ENCODE measurements at places on chromosomes 16 and 17. TPM values are rescaled to one million over a fixed set of nuclear protein-coding genes. Genes with fewer than 3 reads are reported as not detected.
A peak's percentile ranks its signal among the peaks of the same experiment; 100 is the strongest.

- peaks cover 18% of the 10 kb centered on the region for H3K27me3 ChIP-seq
- no peaks in the 10 kb centered on the region for H3K4me1 ChIP-seq
- H3K27ac ChIP-seq = no peak overlapping the region
- no peak overlapping the region for H3K4me3 ChIP-seq
- no peaks in the 10 kb centered on the region for H3K36me3 ChIP-seq
Measured at GRCh38 chr16:4206680-4207079, 35.2 kb downstream of the SRL start.

DNA sequence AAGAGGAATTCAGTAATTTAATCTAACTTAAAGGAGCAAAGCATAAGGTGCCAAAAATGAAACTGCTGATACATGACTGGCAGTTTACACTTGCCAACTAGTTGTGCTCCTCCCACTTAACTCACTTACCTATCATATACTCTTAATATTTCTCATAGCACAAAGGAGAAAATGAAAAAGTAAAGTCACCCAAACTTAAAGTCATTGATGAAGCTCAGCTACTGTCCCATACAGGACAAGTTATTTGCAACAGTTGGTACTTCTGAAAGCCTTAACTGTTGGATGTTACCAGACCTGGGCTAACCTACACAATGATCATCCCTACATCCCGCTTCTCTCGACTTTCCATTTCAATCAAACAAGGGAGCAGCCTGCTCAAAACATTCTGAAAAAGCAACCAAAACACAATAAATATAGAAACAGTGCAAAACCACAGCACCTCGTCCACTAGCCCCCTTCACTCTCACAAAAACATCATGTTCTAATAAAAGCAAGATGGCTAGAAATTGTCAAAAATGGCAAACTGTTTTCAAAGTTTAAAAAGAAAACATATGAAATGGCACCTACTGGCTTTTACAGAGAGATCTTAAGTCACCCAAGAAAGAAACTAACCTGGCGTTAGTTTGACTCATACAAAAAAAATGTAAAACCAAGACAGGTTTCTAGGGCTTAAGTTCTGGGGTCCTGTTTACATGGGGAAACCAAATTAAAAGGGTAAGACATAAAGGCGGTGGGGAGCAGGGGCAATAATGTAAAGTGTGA is 868 bp downstream of the MED13 start:
- H3K4me3 ChIP-seq = peak overlapping the region; percentile 95
- H3K27ac ChIP-seq = peak overlapping the region; percentile 91
- H3K27me3 ChIP-seq = no peaks in the 10 kb centered on the region
- peaks cover 46% of the 10 kb centered on the region for H3K36me3 ChIP-seq
- H3K4me1 ChIP-seq = peaks cover 39% of the 10 kb centered on the region
- no peak for DNase-seq

DNA sequence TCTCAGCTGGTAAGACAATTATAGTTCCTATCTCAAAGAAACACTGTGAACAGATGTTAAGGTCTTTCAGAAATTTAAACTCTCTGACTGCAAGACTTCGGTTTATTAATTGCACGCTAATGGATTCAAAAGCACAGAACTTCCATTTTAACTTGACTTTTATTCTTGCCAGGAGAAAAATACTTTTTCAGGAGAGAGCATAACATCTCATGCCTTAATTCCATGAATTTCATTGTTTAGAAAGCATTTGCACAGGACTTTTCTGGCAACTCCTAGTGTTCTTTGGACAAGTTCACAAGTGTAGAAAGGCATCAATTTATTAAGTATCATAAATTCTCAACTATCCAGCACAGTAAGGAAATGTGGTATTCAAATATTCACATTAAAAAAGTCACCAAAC is 22.4 kb downstream of the STX8 start:
- H3K4me3 ChIP-seq = no peak overlapping the region
- DNase-seq = no peak
- H3K36me3 ChIP-seq = no peaks in the 10 kb centered on the region
- H3K4me1 ChIP-seq = no peaks in the 10 kb centered on the region

DNA sequence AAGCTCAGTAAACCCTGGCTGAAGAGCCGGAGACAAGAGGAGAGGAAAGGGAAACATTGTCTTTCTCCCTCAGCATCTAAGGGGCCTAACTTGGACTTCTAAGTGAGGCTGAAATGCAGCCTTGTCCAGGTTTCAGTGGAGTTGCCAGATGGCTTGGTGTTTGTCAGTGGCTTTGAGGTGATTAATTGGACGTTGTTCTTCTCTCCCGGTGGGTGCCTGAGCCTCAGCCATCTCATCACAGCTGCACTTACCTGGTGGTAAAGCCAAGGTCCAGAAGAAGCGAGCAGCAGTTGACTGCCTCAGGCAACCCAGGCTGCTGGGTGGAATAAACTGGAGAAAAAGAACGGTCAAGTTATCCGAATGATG is 202.2 kb upstream of the NLRP1 start:
- no peak for DNase-seq
- no peak overlapping the region for H3K4me3 ChIP-seq
- H3K36me3 ChIP-seq = no peaks in the 10 kb centered on the region
- H3K4me1 ChIP-seq = no peaks in the 10 kb centered on the region

DNA sequence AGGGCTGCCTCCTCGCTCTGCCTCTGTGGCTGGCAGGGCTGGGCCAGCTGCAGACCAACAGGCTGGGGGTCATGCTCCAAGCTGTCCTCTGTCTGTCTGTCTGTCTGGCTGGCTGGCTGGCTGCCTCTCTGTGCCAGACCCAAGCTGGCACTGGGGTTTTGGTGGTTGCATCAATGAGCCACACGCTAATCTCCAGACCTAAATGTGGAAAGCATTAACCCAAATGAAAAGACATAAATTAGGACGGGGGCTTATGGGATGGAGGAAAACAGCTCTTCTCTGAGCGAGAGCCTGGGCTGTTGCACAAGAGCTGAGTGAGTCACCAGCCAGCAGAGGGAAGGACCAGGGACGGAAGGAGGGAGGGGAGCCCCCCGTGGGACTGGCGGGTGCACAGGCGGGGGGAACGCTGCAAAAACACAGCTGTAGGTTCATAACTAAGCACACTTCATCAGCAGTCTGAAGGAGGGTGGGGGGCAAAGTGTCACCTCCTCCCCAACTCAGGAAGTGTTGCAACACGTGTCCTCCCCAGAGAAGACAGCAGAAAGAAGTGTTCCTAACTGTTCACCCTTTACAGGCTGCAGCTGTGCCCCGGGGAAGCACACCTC is 83.4 kb downstream of the GAS7 start:
- H3K4me1 ChIP-seq = peaks cover 22% of the 10 kb centered on the region
- H3K4me3 ChIP-seq = peak overlapping the region; percentile 49
- H3K36me3 ChIP-seq = peaks cover 4% of the 10 kb centered on the region
- DNase-seq = peak; percentile 61
- H3K27me3 ChIP-seq = no peaks in the 10 kb centered on the region
- H3K27ac ChIP-seq = peak overlapping the region; percentile 71

GRCh38 chr16:2840914-2841313 is 10.8 kb downstream of the ZG16B start:
- DNase-seq = no peak
- no peak overlapping the region for H3K27ac ChIP-seq
- H3K27me3 ChIP-seq = no peaks in the 10 kb centered on the region
- no peak overlapping the region for H3K4me3 ChIP-seq

GRCh38 chr17:77723071-77723908 is 235.2 kb upstream of the TNRC6C start:
- H3K27ac ChIP-seq = no peak overlapping the region
- no peaks in the 10 kb centered on the region for H3K36me3 ChIP-seq
- H3K27me3 ChIP-seq = peaks cover 99% of the 10 kb centered on the region
- no peak for DNase-seq
- H3K4me3 ChIP-seq = no peak overlapping the region
- no peaks in the 10 kb centered on the region for H3K4me1 ChIP-seq

- peaks cover 51% of the 10 kb centered on the region for H3K36me3 ChIP-seq
- H3K27ac ChIP-seq = no peak overlapping the region
- H3K4me1 ChIP-seq = peaks cover 20% of the 10 kb centered on the region
- H3K4me3 ChIP-seq = peak overlapping the region; percentile 82
Measured at GRCh38 chr17:82230609-82231311, 1.9 kb downstream of the SLC16A3 start.

GRCh38 chr16:3065069-3065741 is at the start of gene IL32:
Gene IL32 (plus strand): TSS chr16:3065640. CDS start chr16:3065812, 172 bp downstream.
- peak within 1 kb of the TSS; percentile 77 for H3K27ac ChIP-seq
- H3K4me1 ChIP-seq = peaks cover 22% of the 10 kb centered on the region
- peak; percentile 80 for DNase-seq

- no peak for DNase-seq
- H3K4me3 ChIP-seq = no peak overlapping the region
- H3K27me3 ChIP-seq = no peaks in the 10 kb centered on the region
- no peak overlapping the region for H3K27ac ChIP-seq
- peaks cover 5% of the 10 kb centered on the region for H3K36me3 ChIP-seq
- peaks cover 16% of the 10 kb centered on the region for H3K4me1 ChIP-seq
Measured at GRCh38 chr17:72605543-72605942, 484.7 kb downstream of the SOX9 start.

DNA sequence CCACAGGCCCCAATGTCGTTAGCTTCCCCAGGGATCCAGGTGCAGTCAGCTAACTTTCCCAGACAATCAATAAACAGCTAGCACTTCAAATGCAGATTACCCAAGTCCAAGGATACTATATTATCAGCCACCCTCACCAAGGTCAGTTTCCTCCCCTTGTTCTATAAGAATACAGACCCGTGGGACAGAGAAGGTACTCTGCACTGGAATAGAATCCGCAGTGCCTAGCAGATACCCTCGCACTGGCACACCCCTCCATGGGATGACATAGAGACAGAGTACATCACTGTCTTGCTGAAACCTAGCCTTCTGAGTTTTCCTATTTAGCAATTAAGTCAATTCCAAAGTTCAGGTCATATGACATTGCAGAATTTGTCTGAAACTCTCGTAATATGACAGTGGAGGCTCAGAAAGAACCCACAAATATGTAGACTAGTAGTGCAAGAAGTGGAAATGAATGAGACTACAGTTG is 40.0 kb upstream of the ABCA10 start:
- H3K4me1 ChIP-seq = peaks cover 9% of the 10 kb centered on the region
- no peak overlapping the region for H3K4me3 ChIP-seq
- H3K27ac ChIP-seq = no peak overlapping the region
- H3K27me3 ChIP-seq = no peaks in the 10 kb centered on the region
- H3K36me3 ChIP-seq = no peaks in the 10 kb centered on the region

DNA sequence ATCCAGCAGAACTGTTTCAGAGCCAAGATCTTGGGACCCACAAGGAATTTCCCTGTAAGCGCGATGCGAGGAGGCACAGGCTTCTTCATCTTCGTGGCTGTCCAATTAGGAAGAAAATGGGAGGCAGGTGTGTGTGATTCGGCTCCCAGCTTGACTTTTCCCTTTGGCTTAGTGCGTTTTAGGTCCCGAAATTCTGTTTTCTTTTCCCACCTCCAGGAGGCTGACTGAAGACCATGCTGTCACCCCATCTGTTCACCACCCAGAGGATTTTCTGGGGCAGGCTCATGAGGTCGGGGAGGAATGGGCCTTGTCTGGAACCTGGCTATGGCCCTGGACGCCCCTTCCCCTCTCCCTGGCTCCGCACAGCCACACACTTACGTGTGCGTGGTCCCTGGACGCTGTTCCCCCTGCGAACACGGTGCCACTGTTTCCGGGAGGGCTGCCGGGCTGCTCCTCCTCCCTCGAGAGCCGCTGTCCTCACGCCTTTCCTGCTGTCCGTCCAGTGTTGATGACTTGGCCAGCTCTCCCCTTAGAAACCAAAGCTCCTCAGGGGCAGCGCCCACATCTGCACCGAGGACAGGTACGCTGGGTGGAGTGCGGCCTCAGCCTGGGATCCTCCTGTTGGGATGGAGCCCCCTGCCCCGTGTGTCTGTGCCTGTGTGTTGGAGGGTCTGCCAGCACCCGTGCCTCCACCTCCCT is 2.7 kb upstream of the PABPN1L start:
- no peak overlapping the region for H3K27ac ChIP-seq
- no peak overlapping the region for H3K4me3 ChIP-seq
- H3K27me3 ChIP-seq = peaks cover 85% of the 10 kb centered on the region
- H3K4me1 ChIP-seq = no peaks in the 10 kb centered on the region
- no peak for DNase-seq

DNA sequence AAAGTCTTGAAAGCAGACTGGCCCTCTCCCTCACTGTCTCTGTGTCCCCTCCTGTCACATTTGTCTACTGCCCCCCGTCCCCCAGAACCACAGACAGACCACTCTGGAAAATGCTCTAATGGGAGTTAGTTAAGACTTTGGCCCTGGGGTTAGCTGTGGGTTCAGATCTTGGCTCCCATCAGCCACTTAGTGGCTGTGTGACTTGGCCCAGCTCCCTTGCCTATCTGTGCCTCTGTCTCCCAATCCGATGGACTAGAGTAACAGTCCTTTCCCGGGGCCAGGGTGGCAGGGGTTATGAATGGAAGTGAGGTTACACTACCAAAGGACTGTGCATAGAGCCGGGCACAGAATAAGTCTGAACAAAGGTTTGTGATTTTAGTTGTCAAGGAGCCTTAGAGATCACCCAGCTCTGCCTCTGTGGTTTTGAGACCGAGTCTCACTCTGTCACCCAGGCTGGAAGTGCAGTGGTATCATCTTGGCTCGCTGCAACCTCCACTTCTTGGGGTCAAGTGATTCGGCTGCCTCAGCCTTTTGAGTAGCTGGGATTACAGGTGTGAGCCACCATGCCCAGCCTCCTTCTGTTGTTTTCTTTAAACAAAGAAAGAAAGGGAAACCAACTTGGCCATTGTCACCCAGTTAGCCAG is 23.7 kb downstream of the PPL start:
- no peaks in the 10 kb centered on the region for H3K27me3 ChIP-seq
- H3K4me3 ChIP-seq = no peak overlapping the region
- peaks cover 32% of the 10 kb centered on the region for H3K4me1 ChIP-seq
- no peak for DNase-seq
- no peak overlapping the region for H3K27ac ChIP-seq

- no peak for DNase-seq
- H3K4me3 ChIP-seq = no peak overlapping the region
- no peak overlapping the region for H3K27ac ChIP-seq
- H3K27me3 ChIP-seq = peaks cover 1% of the 10 kb centered on the region
- H3K36me3 ChIP-seq = peaks cover 8% of the 10 kb centered on the region
- no peaks in the 10 kb centered on the region for H3K4me1 ChIP-seq
Measured at GRCh38 chr17:79137789-79138165, 63.2 kb downstream of the ENGASE start.

DNA sequence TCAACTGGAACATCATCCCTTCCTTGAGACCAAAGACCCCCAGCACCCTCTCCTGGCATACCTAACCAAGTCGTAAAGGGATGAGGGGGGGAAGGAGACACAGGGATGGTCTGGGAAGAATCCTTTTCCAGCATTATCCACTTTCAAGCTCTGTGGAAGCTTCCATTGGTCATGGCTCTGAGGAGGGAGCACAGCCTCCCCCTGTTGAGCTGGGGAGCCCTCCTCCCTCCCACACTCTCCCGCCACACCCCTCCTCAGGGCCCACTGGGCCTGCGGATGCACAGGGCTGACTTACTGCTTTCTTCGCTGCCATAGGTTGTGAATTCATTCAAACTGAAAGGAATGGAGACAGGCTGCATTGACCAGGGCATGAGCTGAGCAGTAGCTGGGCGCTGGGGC is 12.4 kb downstream of the CSF3 start:
- H3K36me3 ChIP-seq = peaks cover 78% of the 10 kb centered on the region
- no peak overlapping the region for H3K4me3 ChIP-seq
- DNase-seq = no peak
- peaks cover 29% of the 10 kb centered on the region for H3K4me1 ChIP-seq
- H3K27ac ChIP-seq = no peak overlapping the region

The PRKCA gene
- total RNA-seq = 126 TPM

The HOXB5 gene
- total RNA-seq = 47.2 TPM

The IRX6 gene
- not detected for total RNA-seq

The CDH3 gene
- 41.7 TPM for total RNA-seq

The AXIN1 gene
- total RNA-seq = 49.8 TPM

The FBXO39 gene
- 0.59 TPM for total RNA-seq

The FDXR gene
- total RNA-seq = 8.4 TPM

The EFNB3 gene
- 0.88 TPM for total RNA-seq

The CACNB1 gene
- 44.1 TPM for total RNA-seq

The LLGL2 gene
- total RNA-seq = 208 TPM

The HSD17B2 gene
- 16.2 TPM for total RNA-seq

The LDHD gene
- 4.1 TPM for total RNA-seq

The CCDC200 gene
- total RNA-seq = not detected

The CA5A gene
- not detected for total RNA-seq

The CHST4 gene
- total RNA-seq = 72.9 TPM

The TMC7 gene
- 10.1 TPM for total RNA-seq

The OR1F1 gene
- total RNA-seq = 0.40 TPM
